ENCODE measurements at places on chromosomes 16 and 17.

GRCh38 chr17:61196302-61196704 is 203.3 kb upstream of the TBX2 start:
- no peak for DNase-seq

DNA sequence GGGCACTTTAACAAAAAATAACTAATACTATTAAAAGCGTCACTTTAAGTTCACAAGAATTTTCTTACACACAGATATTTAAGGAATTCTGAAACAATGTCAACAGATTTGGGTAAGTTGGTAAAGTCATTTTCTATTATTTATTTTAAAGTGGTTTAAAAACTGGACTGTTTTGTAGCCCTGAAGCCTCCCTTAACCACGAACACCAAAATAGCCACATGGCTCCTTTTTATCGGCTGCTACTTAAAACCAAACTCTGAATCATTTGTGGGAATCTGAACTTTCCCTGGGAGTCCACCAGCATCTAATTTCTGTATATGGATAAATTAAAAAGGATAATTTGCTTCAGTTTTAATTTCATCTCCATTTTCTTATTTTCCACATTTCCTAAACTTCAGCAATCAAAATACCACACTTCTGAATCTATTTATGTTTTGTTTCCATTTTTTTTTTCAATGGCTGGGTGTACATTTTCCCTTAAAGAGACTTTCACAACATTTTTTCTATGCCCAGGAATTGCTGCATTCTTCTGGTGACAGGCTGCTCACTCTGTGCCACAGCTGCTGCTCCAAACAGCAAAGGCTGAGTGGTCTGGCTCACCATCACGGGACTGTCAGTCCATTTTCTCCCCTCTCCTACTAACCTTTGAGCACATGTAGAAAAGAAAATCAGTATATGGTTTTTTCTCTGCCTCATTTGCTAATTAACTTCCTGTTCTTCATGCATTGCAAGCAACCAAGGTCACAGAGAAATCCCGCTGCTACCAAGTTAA is 255.5 kb upstream of the KCNJ16 start:
- DNase-seq: peak; percentile 34

DNA sequence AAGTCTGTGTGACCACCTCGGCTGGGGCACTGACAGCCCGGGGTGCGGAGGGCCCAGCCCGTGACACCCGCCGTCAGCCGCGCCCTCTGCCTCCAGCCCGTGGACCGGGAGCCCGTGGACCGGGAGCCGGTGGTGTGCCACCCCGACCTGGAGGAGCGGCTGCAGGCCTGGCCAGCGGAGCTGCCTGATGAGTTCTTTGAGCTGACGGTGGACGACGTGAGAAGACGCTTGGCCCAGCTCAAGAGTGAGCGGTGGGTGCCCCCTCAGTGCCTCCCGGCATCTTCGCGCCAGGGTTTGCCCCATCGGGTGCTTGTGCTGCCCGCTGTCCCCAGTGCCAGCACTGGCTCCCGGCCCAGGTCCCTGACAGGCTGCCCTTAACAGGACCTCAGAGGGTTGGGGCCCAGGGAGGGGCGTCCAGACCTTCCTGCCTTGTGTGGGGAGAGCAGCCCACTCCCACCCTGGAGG is 13.7 kb downstream of the CENPX start:
- DNase-seq: no peak

GRCh38 chr17:77728474-77728795 is 230.1 kb upstream of the TNRC6C start:
- DNase-seq: no peak

DNA sequence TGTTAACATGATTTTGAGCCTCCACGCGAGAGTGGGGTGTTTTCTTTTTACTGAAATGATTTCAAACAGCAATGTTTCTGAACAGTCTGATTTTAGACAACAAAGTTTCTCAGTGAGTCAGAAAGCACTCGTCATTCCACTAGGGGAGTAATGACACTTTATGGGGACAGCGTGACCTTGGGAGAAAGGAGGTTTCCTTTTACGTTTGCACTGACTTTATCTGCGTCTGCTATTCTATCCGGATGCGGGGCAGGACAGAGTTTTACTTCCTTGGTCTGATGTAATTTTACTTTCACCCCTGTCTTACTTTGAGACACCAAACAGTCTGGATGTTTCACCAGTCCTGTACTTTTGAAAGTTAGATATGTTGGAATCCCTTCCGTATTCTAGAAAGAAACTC is 20.7 kb downstream of the SLC47A1 start:
- DNase-seq: no peak

DNA sequence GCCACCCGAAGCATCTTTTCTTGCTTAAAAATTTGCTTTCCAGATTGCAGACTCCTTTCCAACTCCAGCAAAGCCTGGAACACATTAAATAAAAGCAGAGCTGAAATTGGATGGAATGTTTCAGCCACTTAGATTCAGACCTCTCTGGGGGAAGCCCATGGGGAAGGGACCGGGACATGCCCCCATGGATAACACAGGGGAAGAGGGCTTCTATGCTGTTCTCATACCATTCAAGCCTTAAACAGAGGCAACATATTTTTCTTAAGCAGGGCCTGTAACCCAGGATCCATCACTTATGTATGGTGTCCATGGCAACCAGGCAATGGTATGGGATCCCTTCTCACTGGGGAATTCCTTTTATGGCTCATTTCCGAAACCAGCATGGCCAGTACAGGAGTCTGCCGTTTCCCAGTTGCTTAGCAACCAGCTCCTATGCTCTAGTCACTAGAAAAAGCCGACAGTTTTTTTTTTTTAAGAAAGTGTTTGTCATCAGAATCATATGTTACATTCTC is 62.0 kb upstream of the MARCHF10 start:
- peak; percentile 84 for DNase-seq

DNA sequence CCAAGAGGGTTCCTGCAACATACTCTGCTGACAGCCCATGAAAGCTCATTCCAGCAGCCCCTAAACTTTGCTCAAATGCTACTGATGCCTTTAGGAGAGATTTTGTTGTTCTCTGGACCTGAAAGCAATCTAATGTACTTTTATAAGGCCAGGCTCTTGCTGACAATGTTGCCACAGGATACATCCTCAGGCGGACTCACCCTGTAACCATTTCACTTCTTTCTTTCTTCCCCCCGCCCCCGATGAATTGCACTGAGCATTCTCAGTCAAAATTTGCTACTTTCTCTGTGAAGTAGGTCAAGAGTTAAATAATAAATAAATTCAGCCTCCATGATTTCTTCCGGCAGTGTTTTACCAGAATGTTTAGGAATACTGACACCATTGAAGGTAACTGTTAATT is 1.5 kb downstream of the GAS7 start:
- DNase-seq: no peak

GRCh38 chr17:17072546-17072945 is 30.3 kb downstream of the MPRIP start:
- DNase-seq: no peak

- DNase-seq: no peak
Observed at GRCh38 chr17:80164185-80164584, 5.6 kb upstream of the CARD14 start.

DNA sequence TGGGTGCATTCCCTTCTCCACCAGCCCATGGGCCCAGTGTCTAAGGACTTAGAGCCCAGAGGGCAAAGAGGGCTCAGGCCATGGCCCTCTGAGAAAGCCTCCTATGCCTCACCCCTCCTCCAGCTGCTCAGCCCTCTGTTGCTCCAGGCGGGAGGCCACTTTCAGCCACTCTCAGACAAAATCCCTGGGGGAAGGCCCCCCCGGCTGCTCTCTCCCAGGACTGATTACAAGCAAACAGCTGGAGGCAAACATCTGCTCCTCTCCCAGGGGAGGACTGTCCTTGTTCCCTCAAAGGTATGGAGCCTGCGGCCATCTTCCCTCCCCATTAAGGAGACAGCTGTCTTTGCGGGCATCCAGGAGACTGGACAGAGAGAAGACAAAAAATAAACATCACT is 54.9 kb upstream of the DLX4 start:
- DNase-seq: no peak

- DNase-seq: no peak
Observed at GRCh38 chr16:53175118-53175517, 120.3 kb downstream of the CHD9 start.

- peak; percentile 58 for DNase-seq
Observed at GRCh38 chr16:68902003-68902968, 59.0 kb downstream of the TANGO6 start.

DNA sequence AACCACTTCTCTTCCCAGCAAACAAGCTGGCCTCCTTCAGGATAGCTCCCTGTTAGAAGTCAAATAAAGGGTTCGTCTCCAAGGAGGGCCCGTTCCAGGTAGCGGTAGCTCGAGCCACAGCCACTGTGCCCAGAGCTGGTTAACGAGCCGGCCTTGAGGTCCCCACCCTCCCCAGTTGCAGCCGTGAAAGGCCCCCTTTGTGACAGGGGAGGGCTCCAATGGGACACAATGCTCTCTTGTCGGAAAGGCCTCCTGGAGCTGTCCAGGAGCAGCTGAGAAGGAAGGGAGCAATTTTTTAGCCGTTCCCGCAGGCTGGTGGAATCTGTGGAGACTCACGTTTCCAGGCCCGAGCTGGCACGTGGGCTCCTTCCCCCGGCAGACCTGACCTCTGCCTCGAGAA is 29.9 kb upstream of the FOXF1 start:
- no peak for DNase-seq

- no peak for DNase-seq
Observed at GRCh38 chr16:82360024-82360783, 190.2 kb upstream of the MPHOSPH6 start.

DNA sequence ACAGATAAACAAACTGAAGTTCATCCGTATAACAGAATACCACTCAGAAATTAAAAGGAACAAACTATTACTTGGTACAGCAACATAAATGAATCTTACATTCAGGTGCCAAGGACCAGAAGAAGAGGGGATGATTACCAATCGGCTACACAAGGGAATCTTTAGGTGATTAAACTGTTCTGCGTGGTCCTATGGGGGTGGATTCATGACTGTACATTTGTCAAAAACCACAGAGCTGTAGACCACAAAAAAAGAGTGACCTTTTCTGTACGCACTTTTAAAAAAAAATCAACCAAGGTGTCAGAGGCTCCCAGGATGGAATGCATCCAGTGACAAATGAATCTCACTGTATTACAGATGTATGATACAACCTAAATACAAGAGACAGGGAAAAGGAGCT is 110.8 kb downstream of the CDYL2 start:
- DNase-seq: peak; percentile 4

- DNase-seq: no peak
Observed at GRCh38 chr17:57286399-57287105, 30.2 kb downstream of the MSI2 start.

DNA sequence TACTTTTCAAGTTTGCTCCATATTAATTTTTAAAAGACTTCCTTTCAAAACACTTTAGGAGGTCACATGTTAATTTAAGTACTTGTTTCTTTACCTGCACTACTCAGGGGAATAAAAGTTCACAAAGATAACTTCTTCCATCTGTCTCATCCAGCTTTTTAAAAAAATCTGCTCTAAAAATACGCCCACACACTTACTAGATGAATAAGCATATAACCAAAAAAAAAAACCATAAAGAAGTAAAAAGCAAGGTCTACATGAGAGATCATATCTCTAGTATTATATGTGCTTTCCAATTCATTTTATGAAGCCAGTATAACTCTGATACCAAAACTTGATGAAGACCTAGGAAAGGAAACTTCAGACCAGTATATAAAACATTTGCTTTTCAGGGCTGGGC is 17.2 kb downstream of the SKAP1 start:
- DNase-seq: peak; percentile 4

DNA sequence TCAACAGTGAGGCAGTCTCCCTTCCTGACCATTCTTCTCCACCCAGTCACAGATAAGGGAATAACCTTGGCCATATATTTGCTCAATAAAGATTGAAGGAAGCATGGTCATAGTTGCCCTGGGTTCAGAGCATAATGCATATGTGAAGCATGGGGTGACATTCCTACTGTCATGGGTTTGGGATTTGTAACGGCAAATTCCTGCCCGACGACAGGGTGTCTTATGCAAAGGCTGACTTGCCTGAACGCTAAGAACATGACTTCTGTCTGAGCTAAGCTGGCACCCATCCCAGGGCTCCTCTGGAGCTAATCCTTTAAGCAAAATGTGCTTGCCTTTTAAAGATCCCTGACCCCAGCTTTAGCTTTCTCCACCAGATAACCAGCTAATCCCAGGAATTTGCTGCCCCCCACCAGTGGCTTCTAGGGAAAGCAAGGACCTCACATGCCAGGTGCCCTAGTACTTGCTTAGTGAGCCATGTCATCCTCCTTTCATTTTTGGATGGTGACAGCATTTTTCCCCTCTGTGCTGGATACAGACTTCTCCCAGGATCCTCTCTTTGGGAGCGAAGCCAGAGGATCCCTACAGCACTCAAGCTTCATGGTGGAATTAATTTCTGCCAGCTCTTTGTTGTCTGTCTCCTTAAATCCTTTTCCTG is 11.7 kb downstream of the SLC7A6OS start:
- peak; percentile 73 for DNase-seq

GRCh38 chr17:17554266-17554665 is 37.2 kb downstream of the PEMT start:
- DNase-seq: no peak

- no peak for DNase-seq
Observed at GRCh38 chr16:83723901-83724300, 83.9 kb upstream of the HSBP1 start.

Data from fibroblast of mammary gland (primary cell).